ENCODE measurements at places on chromosomes 1 and 21.

DNA sequence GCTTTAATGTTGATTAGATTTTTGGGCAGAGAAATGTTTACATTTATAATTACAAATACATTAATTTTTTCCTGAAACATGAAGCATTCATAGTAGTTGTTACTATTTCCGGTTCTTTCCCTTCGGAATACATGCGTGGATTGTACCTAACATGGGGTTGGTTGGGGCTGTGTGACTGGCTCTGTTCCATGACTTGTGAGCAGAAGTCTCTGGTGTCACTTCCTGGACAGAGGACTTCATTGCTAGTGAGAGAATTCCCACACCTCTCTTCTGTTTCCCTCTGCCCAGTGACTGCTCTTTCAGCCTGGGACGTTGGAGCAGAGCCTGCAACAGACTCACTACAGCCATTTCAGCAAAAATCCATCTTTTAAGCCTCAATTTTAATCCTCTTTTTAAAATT is 231.4 kb downstream of the GRIK1 start:
- no peak for DNase-seq

GRCh38 chr1:21874328-21874727 is 62.3 kb downstream of the LDLRAD2 start:
- no peak for DNase-seq

DNA sequence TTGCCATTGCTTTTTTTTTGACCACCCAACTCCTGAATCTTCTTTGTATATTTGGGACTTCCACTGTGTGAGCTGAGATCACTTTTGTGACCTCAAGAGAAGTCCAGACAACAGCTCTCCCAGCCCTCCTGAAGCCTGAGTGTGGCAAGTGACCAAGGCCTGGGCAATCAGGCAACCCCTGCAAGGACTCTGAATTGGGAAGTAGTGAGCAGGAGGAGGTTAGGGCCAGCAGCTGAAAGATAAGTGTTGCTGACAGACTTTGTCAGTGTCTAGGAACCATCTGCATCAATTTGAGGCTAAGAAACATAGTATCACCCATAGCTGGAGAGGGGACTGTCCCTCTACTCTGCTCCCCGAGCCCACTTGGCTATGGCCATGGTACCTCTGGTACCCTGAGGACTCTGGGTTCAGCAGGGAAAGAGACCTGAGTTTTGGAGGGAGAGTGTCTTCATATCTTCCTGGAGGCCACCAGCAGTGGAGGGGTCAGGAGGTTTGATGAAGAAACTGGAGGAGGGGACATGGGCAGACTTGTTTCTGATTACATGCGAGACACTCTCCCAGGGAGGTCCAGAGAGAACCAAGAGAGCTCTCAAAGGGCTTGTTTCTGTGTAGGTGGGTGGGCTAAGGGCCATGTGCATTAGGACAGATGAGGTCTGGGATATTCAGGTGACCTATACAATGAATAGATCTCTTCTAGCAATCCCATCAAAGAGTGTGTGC is 147.0 kb upstream of the DNAH14 start:
- DNase-seq: no peak

DNA sequence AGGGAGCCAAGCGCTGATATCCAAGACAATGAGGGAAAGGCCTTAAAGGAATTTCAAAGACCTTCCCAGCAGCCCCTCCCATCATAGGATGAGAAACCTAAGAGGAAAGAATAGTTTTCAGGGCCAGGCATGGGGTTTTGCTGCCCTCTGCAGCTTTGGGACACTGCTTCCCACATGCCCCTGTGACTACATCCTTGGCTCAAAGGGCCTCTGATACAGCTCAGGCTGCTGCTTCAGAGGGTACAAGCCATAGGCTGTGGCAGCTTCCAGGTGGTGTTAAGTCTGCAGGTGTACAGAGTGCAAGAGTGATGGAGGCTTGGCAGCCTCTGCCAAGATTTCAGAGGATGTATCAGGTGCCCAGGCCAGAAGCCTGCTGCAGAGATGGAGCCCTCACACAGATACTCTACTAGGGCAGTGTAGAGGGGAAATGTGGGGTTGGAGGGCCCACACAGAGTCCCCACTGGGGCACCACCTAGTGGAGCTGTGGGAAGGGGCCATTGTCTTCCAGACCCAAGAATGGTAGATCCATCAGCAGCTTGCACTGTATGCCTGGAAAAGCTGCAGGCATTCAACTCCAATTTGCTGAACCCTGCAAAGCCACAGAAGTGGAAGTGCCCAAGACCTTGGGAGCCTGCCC is 125.8 kb downstream of the SLC45A1 start:
- no peak for DNase-seq
